GM04503 (cell line): ENCODE measurements at places on chromosomes 5 and 9.
A peak's percentile ranks its signal among the peaks of the same experiment; 100 is the strongest.

DNA sequence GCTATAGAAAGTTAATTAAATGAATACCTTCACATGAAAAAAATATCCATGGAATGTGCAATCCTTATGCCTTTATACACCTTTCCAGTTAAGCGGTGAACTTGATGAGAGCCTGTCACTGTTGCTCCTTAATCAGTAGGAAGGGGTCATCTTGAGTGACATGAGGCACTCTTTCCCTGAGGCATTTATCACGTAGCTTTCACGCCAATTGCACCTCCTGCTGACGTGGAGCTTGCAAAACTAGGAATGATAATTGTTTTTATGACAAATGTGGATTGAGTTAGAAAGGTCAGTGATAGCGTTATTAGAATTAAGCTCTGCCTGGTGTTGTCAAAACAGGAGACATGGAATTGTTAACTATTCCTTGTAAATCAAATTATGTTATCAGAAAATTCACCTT is 79.7 kb downstream of the SLF1 start:
- no peak for DNase-seq

GRCh38 chr5:9347541-9348295 is 198.2 kb downstream of the SEMA5A start:
- DNase-seq = no peak

- no peak for DNase-seq
Observed at GRCh38 chr5:67434466-67434865, 237.9 kb upstream of the CD180 start.

- DNase-seq = no peak
Observed at GRCh38 chr9:82761027-82761426, 301.9 kb downstream of the RASEF start.

- DNase-seq = peak; percentile 71
Observed at GRCh38 chr5:169980418-169981053, at the start of gene INSYN2B. Gene INSYN2B, minus strand, starts transcription at chr5:169980495. Its CDS starts 96,597 bp downstream, at chr5:169883898.

DNA sequence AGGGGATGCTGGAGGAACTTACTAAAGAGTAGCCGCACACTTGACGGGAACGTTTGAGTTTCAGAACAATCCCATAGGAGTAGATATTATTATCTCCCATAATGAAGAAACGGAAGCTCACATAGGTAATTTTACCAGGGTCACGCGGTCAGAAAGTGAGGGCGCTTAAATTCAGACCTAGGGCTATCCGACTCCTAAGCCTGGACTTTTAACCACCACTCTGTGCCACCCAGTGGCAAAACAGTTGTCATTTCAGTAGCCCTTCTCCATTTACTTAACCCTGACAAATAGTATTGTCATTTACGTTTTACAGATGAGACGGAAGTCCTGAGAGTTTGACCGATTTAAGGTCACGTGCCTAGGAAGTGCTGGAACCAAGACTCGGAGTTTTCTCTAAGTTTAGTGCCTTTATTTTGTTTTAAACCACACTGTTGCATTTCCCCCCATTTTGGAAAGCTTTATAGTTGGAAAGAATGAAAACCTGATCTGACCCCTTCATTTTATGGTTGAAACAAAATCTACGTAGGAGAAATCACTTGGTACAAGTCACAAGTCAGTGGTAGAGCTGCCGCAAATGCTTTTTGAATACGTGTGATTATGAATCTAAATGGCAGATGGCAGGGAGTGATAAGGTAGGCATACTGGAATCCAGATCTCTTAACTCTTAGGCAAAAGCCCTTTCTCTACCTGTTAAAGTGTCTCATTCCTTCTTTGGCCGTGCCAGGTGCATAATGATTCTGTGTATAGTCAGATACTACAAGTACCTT is 650 bp downstream of the MRRF start:
- peak; percentile 4 for DNase-seq

DNA sequence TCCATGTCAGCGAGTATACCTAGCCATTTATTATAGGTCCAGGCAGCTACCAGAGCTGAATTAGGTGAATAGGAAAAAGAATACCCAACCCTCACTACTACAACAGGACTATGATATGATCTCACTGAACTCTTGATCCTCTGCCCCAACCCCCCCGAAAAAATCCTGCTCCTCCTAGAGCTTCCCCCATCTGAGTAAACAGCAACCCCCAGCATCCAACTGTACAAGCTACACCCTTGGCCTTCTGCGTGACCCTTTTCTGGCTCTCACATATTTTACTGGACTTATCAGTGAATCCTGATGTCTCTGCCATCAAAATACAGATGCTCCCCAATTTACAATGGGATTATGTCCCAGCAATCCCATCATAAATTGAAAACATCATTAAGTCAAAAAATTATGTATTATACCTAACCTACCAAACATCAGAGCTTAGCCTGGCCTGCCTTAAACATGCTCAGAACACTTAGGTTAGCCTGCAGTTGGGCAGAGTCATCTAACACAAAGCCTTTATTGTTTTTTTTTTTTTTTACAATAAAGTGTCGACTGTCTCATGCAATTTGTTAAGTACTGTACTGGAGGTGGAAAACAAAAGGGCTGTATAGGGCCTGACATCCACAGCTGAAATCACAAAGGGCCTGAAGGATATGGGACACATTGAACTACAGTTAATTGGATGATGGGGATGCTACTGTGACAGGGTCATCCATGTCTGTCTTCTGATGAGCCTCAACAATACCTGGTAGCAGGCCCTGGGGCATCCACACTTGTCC is 128.9 kb upstream of the ERCC6L2 start:
- no peak for DNase-seq

DNA sequence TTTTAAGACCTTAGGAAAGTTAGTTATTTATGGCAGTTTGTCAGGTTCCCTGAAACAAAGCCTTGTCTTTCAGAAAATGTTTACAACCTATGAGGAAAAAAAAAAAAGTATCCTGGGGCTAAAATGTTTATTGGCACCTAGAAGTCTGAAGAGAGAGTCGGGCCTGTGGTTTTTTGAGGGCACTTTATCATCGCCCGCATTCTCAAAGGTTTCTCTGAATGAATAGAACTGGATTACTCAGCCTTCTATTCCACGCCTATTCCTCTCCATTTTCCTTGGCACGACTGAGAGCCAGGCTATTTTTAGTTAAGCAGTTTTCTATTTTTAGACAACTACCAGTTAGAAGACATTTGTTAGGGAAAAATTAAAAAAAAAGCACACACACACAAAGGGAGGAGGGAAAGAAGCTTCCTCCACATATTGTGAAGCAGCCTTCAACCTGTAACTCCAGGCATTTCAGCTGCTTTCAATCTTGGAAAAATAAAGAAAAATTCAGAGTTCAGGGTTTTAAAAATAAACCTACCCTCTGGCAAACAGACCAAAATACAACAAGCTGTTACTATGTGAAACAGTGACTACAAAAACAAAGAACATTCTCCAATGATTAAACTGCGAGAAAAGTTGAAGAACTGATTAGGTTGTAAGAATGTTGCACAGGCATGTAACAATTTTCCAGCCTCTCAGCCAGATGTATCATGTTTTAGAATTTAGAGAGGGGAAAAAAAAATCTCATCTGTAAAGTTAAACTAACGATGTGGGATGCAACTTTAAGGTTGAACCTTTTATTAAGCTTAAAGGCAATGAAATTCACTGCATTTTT is 97.0 kb downstream of the MEF2C start:
- peak; percentile 93 for DNase-seq

- no peak for DNase-seq
Observed at GRCh38 chr5:160923411-160923810, 71.4 kb upstream of the ATP10B start.

DNA sequence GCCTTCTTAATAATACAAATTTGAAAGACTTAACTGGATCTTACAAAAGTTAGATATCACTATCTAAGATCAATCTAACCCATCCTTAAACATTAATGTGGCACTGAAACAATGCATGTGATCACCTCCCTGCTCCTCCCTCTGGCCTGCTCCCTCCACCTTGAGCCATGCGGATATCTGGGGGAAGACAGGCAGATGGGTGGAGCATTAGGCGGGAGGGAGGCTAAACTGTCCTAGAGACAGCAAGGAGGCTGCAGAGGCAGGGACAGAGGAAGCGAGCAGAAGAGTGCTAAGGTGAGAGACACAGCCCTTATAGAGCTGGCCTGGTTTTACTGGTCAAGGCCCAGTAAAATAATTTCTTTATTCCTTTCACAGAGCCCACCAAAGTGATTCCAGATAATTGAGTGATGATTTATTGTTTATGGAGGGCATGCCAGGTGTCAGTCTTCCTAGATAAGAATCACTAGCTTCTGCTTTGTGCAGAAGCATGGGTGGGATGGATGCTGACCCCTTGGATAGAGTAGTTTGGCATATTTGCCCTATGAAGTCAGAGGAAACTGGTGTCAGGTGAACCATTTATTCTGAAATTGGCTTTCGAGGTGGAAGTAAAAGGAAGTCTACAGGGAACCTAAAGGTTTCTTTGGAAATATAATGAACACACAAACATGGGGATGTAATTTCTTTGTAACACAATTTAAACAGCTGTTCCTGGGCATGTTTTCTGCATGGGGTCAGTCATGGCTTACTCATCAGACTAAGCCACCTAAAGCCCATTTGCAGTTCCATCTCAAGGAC is 188.3 kb downstream of the GNAQ start:
- no peak for DNase-seq

DNA sequence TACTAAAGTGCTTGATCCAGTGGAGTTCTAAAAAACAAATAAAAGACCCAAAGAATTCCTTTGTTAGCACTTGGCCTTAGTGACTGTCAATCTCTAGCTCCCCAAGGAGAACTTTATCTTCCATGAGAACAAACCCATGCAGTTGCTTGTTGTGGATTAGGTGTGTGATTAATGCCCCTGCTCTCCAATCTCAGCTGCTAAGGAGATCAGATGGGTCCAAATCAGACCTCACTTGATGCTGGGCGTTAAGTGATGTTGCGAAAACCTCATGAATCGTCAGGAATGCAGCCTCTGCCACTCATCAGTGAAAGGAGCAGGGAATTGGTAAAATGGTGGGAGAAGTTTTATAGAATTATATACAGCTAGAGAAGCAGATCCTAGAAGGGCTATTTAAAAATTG is 133.7 kb downstream of the DMAC1 start:
- no peak for DNase-seq

DNA sequence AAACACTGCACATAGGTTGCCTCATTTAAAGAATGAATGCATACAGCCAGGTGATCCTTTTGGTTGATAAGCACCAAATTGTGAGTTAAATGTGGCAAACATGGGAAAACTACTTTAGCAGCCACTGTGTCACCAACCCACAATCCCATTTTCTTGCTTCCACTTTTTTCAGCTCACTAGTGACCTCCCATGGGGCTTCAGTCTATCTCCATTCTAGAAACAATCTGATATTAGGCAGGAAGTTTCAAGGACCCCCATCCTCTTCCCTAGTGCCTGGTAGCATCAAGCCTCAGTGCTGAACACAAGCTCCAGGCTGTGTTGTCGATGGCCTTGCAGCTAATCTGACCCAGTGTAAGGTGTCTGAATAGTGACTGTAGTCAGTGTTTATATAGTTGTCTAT is 66.2 kb downstream of the PLPPR1 start:
- no peak for DNase-seq

GRCh38 chr5:90071066-90071465 is 338.5 kb downstream of the CETN3 start:
- no peak for DNase-seq

- DNase-seq = no peak
Observed at GRCh38 chr5:122408592-122409224, 96.7 kb downstream of the SNCAIP start.

DNA sequence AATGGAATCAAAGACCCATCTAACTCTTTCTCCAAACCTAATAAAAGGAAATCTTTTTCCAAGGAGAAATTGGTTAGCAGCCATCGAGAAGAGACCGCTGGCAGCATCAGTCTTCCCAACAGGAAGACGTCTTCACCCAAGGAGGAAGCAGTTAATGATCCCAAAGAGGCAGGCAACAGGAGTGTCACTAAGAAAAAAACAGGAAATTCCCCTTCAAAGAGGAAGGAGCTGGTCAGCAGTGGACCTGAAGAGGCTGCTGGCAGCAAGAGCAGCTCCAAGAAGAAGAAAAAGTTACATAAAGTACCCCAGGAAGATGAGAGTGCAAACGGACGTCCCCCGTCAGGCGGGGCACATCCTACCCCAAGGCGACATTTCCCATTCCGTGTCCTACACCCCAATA is 143.7 kb downstream of the ELAVL2 start:
- no peak for DNase-seq

GRCh38 chr5:38835887-38836286 is 9.9 kb upstream of the OSMR start:
- DNase-seq = no peak

GRCh38 chr9:127979333-127980059 is 1.3 kb downstream of the EEIG1 start:
- DNase-seq = no peak

GRCh38 chr9:116450378-116451139 is 236.5 kb upstream of the TRIM32 start:
- no peak for DNase-seq

- DNase-seq = no peak
Observed at GRCh38 chr5:132474881-132475496, 15.6 kb downstream of the IRF1 start.

DNA sequence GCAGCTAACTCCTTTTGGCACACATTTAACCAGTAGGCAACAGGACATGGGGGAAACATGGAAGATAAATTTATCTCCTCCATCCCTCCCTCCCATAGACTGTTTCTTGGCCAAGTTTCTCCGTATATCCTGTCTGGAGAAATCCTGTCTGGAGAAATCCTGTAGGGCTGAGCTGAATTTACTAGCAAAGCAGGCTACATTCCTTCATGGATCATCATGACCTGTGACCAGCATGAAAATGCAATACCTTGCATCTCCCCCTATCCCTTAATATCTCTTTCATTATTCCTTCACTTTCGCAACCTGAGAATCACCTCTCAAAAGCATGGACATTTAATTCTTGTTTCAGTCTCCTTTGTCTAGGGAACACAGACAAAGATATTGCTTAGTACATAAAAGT is 379.1 kb downstream of the PSAT1 start:
- no peak for DNase-seq

DNA sequence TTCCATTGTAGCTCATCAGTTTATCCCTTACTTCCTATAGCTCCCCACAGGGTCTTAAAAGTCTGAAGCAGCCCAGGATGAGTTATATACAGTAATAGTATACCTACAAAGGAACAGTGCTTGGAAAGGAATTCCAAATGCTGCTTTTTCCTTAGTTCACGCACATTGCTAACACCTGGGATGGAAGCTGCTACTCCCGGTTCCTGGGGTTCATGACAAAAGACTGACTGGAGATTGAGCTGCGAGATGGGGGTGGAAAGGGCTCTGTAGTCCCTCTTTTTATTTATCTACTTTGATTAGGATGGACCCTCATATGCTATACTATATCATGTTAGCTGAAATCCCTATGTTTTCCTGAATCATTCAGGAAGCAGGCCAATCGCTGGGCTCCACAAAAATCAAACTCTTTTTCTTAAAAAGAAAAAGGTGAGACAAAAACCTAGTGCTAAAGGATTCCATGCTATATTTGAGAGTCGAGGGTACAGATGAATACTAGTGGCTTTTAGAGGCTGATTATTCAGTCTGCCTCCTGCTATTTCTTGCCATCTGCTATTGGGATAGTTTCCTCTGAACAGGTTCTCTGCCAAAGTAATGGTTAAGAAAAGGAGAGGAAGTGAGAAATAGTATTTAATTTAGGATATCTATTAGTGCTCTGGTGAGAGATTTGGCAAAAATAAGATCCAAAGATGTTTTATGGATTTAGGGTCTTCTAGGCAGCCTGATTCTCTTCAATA is 81.2 kb downstream of the MRPS27 start:
- no peak for DNase-seq
